ENCODE measurements at places on chromosomes 16 and 17.

DNA sequence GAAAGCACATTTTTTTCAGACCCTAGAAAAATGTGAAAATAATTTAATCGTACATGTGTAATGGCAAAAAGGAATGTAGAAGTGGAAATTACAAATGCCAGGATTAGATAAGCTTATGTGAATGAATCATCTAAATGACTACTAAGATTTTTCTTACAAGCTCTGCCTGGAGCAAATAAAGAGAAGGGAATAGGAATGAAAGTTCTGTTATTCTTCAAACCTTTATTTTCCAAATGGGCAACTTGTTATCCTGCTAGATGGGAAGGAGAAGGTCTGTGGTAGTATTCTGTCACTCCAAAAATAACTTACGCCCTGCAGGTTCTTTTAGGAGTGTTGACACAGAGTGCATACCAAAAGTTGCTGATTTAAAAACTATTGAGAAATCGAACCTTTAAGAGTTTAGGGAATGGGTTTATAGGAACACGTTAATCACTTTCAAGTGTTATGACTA is 9.7 kb downstream of the CTCF start:
- DNase-seq = no peak

DNA sequence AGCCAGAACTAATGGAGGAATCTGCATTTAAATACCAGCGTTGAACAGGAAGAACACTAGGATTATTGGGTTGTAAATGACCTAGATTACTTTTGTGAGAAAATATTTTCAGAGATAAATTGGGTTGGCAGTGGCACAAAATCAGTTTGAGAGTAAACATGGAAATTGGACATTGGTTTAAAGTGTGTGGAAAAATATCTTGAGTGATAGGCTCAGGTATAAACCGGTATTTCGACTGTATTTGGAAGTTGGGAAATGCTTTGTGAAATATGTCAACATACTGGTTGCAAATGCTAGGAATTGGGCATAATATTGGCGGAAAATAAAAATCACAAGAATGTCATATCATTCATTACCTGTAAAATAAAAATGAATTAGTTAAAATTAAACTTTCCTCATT is 15.1 kb downstream of the PRKAR1A start:
- no peak for DNase-seq

DNA sequence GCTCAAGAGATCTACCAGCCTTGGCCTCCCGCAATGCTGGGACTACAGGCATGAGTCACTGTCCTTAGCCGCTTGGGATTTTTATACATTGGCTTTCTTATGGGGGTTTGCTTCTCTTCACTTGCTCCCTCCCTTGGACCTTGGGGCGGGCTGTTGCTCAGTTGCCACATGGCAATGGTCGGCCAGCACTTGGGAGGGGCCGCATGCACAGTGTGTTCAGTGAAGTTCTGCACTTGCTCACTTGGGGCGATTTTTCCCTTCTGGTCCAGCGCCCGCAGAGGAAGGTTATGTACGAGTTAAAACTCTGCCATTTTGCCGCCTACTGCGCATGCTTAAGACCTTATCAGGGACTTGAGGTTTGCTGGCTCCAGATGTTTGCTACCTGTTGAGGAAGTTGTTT is 1367.6 kb upstream of the CDH8 start:
- no peak for DNase-seq

DNA sequence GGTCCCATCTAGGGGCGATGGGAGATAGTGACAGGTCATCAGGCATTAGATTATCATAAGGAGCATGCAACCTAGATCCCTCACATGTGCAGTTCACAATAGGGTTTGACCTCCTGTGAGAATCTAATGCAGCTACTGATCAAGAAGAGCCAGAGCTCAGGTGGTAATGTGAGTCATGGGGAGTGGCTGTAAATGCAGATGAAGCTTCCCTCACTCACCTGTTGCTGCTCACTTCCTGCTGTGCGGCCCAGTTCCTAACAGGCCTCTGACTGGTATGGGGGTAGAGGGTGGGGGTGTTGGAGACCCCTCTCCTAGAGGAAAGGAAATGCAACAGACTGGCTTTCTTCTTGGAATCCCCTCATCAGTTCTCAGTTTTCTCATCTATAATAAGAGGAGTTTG is 131.4 kb downstream of the CA10 start:
- DNase-seq = no peak

- no peak for DNase-seq
These were observed 2.5 kb upstream of the ABCC12 start for GRCh38 chr16:48158296-48158695.

DNA sequence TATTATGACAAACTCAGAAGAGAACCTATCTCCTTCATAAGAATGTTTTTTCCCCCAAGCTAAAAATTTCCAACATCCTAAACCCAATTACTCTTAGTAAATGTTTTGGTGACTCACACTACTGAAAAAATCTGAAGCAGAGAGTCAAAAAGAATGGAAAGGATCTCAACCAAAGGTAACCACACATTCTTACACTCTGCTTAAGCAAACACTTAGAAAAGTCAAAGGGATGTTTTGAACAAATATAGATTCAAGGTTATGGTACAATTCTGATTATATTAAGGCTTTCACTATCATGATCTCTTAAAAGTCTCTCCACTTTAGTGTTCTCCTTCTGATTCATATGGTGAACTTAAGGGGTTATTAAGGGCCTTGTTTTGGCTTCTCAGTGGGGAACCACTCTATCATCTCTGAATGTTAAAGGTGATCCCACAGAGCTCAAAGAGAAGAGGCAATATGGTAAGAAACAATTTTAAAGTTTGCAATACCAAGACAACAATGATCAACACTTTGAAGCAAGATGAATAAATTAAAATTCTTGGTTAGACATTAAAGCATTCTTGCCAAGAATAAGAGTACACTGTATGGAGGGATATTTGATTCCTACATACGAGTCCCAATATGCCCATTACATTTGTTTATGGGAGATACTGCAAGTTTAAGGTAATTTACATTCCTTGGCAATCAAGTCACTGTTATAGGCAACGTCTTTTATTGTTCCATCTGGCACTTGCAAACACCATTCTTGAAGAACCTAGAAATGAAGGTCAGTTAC is 69.2 kb downstream of the CDC27 start:
- DNase-seq = no peak

GRCh38 chr17:40714473-40714872 is 10.9 kb upstream of the KRT24 start:
- no peak for DNase-seq

- DNase-seq = no peak
These were observed 170.3 kb downstream of the MAF start for GRCh38 chr16:79430191-79430678.

- DNase-seq = no peak
These were observed 1.0 kb upstream of the ENDOV start for GRCh38 chr17:80413771-80414507.

- DNase-seq = no peak
These were observed 96.4 kb downstream of the PLCG2 start for GRCh38 chr16:81875461-81875860.

- no peak for DNase-seq
These were observed 1.7 kb upstream of the PRR35 start for GRCh38 chr16:558298-559020.

- no peak for DNase-seq
These were observed 83.6 kb downstream of the IRF8 start for GRCh38 chr16:85982563-85982939.

DNA sequence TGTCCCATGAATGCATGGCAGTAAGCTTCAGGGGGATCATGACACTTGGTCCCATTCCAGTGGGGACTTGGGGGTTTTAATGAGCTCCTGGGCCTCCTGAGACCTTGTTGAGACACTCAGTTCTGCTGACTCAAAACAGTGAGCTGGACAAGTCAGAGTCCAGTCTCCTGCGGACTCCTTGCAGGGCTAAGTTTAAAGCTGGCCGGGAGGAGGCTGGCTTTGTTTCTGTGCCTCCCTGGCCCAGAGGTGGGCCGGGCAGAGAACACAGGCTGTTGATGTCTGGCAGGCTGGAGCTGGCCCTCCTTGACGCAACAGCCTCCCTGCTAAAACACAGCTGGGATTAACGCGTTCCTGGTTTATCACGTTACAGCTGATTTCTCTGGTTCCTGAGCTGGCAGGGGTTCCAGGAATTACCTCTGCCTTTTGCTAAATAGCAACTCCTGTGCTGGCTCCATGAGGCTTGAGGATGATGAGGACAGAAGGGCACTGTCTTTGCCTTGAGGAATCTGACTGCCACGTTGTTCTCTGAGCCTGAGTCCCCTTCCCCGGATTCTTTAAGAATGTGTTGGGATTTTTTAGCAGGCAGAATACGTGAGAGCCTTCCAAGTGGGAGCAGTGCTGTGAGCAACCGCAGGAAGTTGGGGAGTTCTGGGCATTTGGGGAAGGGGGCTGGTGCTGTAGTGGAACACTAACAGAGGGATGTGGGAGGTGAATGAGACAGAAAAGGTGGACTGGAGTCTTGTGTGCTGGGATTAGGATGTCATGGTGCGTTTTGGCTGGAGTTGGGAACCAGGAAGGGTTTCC is 2.0 kb downstream of the GPT2 start:
- DNase-seq = no peak

- no peak for DNase-seq
These were observed 1.1 kb upstream of the RAPGEFL1 start for GRCh38 chr17:40175928-40176753.

DNA sequence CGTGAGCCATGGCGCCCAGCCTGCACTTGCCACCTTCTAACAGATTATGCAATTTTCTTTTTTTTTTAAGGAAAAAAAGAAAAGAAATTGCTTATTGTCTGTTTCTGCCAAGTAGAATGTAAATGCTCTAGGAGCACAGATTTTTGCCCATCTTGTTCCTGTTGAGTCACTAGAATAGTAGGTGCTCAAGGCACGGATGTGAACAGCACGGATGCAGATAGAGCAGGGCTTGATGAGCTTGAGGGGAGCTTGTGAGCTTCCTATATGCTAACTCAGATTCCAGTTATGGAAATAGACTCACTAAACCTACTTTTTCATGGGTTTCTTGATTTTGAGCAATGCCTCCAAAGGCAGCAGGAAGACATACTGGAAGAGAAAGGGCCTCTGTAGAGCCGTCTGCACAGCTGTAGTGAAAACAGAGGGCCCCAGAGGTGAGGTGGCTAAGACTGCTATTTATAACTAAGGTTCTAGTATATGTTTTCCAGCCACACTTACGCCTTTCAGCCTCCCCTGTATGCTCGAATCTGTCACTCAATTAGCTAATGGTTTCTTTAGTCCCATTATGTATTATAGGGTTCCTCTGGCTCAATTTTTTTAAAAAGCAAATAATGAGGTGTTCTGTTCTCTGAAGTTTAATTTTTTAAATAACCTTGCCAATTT is 72.8 kb downstream of the WWP2 start:
- no peak for DNase-seq

- no peak for DNase-seq
These were observed 66.1 kb upstream of the BCAR1 start for GRCh38 chr16:75317532-75317931.

DNA sequence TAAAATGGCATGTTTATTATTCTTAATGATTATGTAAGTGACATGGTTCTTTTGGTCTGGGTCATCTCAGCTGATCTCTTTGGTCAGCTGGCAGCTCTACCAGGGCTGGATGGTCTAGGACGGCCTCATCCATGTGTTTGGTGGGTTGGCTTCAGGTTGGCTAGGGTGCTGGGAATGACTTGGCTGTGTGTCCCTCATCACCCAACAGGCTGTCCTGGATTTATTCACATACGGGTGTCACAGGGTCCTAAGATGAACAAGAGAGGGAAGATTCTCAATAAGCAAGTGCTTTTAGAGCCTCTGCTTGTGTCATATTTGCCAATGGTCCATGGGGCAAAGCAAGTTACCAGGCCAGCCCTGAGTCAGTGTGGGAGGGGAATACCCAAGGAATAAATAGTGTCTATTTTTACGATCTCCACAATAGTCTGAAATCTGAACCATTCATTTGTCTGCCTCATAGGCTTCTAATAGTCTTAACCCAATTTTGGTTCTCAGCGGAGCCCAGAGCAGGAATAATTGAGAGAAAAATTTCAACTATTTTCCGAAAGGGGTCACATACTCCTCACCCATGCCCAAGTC is 157.5 kb downstream of the HS3ST2 start:
- DNase-seq = no peak

GRCh38 chr17:7056386-7056785 is 12.5 kb upstream of the SLC16A11 start:
- DNase-seq = no peak

DNA sequence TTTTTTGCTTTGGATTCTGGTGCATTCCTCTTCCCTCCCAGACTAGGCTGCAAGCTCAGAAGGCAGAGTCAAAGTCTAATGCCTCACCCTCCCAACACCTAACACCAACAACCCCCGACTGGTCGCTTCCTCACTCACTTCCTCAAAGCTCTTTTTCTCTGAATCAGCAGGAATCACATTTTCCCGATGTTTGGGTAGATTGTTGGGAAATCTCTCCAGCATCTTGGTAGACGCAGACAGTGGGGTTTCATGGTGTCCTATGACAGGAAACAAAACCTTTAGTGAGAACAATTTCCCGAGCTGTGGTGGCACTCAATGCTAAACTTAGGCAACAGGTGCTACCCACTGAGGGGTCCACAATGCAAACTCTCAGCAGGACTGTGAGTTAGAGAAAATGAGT is 39.9 kb upstream of the ICAM2 start:
- no peak for DNase-seq

- peak; percentile 37 for DNase-seq
These were observed 5.5 kb downstream of the GAS2L2 start for GRCh38 chr17:35747540-35748017.

- DNase-seq = no peak
These were observed 71.1 kb downstream of the RPGRIP1L start for GRCh38 chr16:53632526-53632925.

DNA sequence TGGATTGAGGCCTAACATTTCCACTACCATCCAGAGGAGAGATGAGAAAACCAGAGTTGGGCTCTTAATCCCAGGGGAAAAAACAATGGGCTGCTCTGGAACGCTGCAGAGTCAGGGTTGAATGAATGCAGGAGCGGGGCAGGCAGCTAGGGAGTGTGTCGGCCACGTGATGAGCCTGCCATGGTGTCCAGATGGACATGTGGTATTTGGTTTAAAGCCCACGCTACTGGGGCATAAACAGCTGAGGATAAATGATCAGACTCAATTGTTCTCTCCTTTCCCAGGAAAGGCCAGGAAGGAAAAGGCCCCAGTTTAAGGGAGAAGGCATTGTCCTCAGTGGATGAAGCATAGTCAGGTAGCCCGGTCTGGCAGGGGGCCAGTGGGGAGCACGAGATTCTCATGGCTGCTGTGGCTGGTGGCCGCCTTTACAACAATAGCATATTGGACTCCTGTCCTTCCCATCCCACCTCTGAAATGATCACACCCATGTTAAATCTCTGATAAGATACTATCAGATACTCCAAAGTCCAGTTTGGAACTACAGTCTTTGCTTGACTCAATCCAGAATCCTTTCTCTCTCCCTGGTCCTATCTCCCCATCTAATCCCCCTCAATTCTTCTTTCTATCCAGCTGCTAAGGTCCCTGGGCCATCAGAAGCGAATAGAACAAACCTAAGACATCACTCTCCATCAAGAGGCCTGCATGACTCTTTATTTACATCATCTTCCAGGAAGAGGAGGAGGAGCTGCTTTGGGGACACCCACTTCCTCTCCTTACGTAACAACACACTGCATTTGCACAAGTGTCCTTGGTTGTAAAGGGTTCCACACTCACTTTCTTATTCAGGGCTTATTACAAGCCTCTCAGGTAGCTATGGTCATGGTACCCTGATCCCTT is 20.4 kb downstream of the CA4 start:
- peak; percentile 75 for DNase-seq

Measured in pulmonary artery endothelial cell (primary cell).